ENCODE measurements at places on chromosomes 16 and 17.

DNA sequence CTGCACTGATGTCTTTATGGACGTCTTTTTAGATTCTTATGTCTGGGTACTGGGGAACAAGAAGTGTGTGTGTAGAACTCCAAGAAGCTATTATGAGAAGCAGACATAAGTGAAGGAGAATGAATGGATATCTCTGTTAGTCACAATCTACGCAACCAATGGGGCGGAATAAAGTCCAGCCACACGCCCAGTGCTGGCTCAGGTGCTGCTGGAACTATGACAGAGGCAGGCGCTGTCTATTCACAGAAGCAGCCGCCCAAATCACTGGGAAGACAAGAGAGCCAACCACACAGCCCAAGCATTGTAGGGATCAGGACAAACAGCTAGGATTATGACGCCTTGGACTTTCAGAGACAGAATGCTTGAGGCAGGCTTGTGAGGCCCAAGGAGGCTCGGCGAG is 43.9 kb upstream of the ICAM2 start:
- no peak for DNase-seq

DNA sequence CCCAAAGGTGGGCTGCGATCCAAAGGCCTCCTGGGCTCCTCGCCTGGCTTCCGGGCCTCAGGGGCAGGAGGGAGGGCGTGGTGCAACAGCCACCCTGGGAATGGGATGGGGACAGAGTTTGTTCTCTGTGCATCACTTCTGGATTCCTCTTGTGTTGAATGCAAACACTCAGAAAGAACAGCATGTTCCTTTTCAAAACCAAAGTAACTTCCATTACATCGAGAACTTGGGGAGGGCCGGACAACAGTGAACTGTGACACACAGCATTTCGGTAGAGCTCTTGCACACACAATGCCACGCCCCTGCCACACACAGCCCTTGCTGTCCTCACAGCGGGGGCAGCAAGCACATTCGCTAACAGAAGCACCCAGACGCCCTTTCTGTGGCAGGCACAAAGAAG is 36.1 kb upstream of the FASN start:
- DNase-seq, result no peak

DNA sequence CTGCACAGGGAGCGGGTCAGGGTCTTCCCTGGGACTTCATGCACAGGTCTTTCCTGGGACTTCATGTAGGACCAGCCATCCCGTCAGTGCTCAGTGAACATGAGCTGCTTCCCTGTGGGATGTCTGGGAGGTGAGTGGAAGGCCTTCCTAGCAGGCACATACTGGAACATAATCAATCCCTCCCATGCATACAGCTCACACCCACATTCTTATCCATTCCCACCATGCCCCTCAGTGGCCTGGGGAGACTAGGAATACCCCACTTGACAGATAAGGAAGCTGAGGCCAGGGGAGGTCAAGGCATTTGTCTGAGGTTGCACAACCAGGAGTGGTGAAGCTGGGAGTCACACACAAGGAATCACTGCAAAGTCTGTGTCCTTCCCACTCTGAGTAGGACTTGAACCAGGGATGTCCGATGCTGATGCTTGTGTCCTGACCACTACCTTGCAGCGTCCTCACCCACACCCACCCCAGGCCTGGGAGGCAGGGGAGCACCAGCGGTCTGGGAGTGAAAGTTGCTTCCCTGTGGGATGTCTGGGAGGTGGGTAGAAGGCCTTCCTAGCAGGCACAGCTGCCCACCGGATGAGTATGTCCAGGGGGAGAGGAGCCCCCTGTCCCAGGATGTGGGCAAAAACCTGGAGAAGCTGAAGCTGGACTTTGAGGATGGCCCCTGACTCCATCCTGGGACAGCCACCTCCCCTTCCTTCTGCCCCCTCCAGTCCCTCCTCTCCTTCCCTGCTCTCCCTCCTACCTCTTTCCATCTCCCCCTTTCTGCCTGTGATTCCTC is 1.0 kb upstream of the NLRC5 start:
- DNase-seq, result no peak

DNA sequence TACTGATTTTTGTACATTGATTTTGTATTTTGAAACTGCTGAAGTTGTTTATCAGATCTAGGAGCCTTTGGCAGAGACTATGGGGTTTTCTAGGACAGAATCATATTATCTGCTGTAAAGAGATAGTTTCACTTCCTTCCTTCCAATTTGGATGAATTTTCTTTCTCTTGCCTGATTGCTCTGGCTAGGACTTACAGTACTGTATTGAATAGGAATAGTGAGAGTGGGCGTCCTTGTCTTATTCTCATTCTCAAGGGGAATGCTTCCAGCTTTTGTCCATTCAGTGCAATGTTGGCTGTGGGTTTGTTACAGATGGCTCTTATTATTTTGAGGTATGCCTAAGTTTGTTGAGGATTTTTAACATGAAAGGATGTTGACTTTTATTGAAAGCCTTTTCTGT is 290.1 kb downstream of the MAP2K4 start:
- no peak for DNase-seq

- DNase-seq, result no peak
Observed at GRCh38 chr16:29943846-29944799, 17.8 kb upstream of the TMEM219 start.

DNA sequence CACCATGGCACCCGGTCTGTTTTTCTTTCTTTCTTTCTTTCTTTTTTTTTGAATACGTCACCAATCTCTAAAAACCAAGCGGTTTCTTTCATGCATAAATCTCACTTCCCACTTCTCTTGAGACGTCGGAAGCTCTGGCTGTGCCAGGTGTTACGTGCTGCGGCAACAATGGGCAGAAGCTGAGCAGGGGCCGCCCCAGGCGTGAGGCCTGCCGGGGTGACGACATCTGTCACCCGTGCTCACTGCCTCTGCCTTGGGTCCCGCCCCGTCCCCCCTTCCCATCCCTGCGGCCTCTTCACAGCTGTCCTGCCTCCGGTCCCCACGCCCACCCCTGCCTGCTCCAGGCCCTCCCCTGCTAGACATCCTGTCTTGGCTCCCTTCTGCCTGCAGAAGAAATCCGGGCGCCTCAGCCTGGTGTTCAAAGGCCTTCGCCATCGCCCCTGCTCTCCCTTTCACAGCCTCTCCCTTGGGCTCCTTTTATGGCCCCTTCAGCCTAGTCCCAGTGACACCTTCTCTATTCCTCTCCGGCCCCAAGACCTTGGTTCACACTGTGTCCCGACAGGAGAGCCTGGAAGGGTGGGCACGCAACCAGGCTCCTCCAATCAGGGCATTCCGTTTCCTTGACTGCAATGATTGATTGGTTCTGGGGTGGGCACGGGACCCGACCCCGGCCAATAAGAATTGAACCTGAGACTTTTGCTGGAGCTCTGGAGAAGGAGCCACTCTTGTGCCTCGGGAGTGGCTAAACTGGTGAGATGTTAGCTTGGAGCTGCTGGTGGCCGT is 4.8 kb downstream of the P2RX1 start:
- DNase-seq, result peak; percentile 35

DNA sequence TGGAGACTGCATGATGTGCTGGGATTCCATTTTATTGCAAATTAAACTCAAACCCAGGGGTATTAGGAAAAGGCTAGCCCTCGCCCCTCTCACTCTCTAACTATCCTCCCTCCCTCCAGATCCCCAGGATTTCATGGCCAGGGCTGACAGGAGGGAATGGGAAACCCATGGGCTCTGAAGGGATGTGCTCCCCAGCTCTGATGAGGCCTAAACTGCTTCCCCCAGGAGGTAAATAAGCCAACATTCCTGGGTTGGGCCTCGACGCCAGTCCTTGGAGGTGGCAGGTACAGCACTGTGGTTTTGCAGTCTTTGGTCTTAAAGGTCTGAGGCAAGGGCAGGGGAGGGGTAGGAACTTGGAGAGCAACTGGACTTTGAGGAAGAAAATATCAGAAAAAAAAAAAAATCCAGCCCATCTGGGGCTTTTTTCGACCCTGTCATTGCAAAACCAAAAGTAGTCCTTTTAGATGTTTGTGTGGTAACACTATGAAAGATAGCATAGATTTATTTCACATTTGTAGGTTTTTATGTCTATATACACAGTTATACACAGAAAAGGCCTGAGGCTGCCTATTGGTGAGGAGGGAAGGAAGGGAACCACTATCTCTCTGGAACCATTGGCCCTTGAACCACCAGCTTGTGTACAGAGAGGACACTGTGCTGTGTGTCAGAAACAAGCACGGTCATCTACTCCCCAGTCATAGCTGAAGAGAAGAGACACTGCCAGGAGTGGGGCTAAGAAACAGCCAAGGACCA is 12.0 kb downstream of the C17orf113 start:
- DNase-seq, result no peak

GRCh38 chr16:86604436-86605193 is 26.3 kb downstream of the FOXL1 start:
- DNase-seq, result peak; percentile 29

Data from activated CD4-positive, alpha-beta T cell treated with anti-CD3 and anti-CD28 coated beads, Interleukin-2, amount 50 U/mL, for 4 hours (primary cell).